ENCODE measurements at places on chromosomes 11 and 22. TPM values are rescaled to one million over a fixed set of nuclear protein-coding genes. Genes with fewer than 3 reads are reported as not detected.

DNA sequence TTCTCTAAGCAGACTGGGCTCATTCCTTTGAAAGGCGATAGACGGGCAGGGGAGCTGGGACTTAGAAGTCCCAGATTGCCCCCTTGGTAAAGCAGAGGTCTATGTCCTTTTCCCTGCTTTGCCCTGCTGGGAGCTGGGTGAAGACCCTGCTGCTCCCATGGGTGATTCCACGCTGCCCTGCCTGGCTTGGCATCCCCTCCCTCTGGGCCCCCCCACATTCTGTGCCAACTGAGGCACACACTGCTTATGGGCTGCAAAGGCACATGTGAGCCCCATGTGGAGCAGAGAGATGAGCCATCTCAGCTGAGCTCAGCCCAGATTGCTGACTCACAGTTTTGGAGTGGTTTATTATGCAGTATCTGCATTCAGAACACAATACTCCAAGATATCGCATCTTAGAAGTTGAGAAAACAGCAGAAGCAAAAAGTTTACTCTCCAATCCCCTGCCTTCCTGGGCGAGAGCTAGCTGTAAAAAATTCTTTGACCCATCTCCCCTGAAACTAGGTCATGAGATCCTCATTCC lies 127.2 kb downstream of the ST3GAL4 start:
- DNase-seq: no peak

- no peak for DNase-seq
These were observed 10.4 kb downstream of the RCOR2 start for GRCh38 chr11:63906585-63906984.

DNA sequence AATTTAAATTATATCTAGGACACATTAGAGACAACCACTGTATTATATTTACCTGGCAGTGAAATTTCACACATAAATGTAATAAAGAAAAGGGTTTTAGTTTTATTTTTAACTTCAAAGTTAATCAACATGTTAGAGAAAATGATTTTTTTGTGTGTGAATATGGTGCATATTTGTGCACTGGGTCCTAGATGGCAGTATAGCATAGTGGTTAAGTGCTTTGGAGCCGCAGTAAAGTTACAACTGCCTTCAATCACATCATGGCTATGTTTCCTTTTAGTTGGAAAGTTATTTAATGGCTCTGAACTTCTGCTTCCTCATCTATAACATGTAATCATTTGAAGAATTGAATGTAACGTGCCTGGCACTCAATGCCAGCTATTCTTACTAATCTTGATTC lies 108.9 kb upstream of the DDI1 start:
- no peak for DNase-seq

GRCh38 chr11:116535994-116536393 lies 236.8 kb downstream of the BUD13 start:
- no peak for DNase-seq

DNA sequence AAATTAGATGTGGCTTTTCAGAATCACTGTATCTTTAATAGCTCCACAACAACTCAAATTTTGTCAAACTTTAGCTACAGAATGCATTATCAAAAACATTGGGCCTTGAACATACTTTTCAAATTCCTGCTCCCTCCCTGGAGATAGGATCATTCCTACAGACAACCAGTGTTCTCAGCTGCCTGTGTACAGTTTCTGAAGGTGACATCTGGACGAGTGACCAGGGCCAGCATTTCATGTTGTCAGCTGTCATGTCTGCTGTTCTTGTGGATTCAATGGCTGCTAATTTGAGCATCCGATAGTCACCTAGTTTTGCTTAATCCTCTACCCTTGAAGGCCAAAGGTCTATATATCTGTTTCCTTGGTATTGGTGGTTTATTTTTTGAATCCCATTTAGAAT lies 188.2 kb downstream of the DBX1 start:
- no peak for DNase-seq

GRCh38 chr22:50190941-50191741 lies 5.4 kb downstream of the TRABD start:
- DNase-seq: no peak

DNA sequence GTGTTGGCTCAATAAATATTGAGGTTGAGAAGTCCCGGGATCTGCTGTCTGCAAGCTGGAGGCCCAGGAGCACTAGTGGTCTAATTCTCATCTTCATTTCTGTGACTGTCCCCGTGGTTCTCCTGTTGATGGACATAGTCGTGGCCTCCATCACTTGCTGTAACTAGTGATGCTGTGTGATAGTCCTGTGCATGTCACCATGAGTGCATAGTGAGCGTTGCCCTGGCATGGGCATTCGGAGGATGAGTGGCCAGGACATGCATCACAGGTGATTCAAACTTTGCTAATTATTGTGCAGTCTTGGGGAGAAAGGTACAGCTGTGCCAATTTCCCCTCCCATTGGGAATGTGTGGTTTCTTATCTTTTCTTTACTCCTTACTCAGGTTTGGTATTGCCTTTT lies 902.2 kb downstream of the BRD1 start:
- no peak for DNase-seq

GRCh38 chr11:20204681-20205080 lies 44.4 kb upstream of the DBX1 start:
- no peak for DNase-seq

- peak; percentile 7 for DNase-seq
These were observed 27.7 kb upstream of the BIRC3 start for GRCh38 chr11:102289592-102289991.

DNA sequence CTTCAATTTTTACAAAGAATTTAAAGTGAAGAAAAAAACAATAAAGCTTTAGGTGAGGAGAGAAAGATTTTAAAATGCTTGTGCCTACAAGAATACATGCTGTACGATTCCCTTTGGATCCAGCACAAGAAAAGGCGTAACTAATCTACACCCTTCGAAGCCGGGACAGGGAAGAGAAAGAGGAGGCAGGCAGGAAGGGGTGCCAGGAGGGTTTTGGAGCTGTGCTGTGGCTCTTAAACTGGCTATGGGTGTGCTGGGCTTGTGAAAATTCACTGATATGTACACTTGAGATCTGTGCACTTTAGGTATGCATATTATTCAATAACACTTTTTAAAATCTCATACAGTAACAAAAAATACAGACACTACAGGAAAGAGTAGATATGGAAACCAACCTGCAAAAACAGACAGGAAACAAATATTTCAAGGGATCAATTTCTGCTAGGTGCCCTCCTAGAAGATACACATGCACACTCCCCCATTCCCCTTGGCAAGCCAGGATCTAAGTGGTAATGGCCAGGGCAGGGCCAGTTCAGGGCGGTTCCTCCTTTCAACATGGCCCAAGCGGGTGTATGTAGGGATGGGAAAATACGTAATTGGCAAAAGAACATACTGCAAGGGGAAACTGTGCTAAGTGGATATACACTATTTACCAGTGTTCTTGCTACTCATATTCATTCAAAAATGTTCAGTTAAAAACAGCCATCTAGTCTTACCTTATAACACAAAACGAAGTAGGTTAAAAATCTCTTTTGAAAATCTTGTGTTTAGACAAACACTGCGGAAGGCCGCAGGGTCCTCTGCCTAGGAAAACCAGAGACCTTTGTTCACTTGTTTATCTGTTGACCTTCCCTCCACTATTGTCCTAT lies 54.2 kb downstream of the PACSIN2 start:
- DNase-seq: no peak

DNA sequence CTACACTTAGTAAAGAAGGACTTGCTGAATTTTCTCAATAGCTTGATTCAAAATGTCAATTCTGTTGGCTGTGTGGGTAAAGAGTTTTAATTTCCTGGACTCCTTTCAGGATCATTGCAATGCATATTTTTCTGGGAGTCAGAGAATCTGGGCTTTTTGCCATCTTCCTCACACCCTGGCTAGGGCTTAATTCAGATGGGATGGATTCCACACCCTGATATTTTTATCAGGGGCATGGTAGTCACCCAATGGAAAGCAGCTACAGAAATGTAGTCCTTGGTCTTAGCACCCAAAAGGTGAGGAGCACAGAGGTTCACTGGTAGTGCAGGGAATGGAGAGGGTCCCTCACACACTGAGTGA lies 79.3 kb downstream of the SGSM3 start:
- no peak for DNase-seq

DNA sequence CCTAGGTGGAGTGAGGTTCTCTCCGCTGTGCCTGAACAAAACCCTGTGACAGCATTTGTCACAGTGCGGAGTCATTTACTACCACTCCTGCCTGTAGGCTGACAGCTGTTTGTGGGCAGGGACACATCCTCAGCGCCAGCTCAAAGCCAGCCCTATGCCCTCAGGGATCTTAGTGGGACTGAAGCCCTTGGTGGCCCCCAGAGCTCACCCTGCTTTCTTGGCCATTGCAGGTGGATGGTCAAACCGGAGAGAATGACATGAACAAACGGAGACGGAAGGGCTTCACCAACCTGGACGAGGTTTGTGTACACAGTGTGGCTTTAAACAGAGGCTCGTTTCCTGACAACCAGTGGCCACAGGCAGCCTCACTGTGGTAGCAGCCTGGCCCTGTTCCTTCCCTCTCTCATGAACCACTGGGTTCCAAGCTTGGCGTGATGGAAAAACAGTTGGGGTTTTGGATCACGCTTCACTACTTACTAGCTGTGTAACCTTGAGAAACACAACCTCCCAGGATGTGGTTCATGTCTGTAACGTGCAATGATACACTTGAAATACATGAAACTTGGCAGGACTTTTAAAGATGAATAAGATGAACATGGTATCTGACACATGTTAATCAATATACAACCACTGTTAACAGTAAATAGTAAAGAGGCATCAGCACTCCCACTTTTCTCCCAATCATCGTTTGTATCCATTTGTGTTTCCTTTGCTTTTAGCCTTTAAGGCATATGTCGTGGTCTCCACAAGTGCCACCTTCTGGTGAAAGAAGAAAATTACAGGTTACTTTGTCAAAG lies 125.8 kb downstream of the MICAL2 start:
- DNase-seq: peak; percentile 75

- DNase-seq: peak; percentile 22
These were observed 679 bp upstream of the DPP3 start for GRCh38 chr11:66479394-66480116.

- DNase-seq: no peak
These were observed 78.5 kb downstream of the SPON1 start for GRCh38 chr11:14041040-14041439.

GRCh38 chr11:3855808-3856491 lies 486 bp downstream of the STIM1 start:
- DNase-seq: peak; percentile 43

- DNase-seq: peak; percentile 80
These were observed 449.3 kb downstream of the OPCML start for GRCh38 chr11:133082841-133083488.

- no peak for DNase-seq
These were observed 716.7 kb downstream of the NTM start for GRCh38 chr11:132087148-132087547.

Gene DNHD1
- total RNA-seq: 3.6 TPM

Gene OR10A2
- not detected for total RNA-seq

Gene CSNK2A3
- 1.3 TPM for total RNA-seq

Gene WBP2NL
- not detected for total RNA-seq

Gene TMPRSS5
- total RNA-seq: not detected

Gene MS4A3
- total RNA-seq: not detected

Gene RRAS2
- 58.0 TPM for total RNA-seq

Gene MYEOV
- total RNA-seq: 13.6 TPM

Gene DEUP1
- total RNA-seq: not detected

Gene OR11H1
- total RNA-seq: not detected

Gene OR5B21
- not detected for total RNA-seq

Gene FGF4
- not detected for total RNA-seq

Gene BAIAP2L2
- 16.2 TPM for total RNA-seq

All from Daoy (cell line).